ENCODE measurements at places on chromosomes 16 and 17. TPM values are rescaled to one million over a fixed set of nuclear protein-coding genes. Genes with fewer than 3 reads are reported as not detected.
A peak's percentile ranks its signal among the peaks of the same experiment; 100 is the strongest.

GRCh38 chr17:58398574-58399266 is 18.6 kb downstream of the RNF43 start:
- H3K4me1 ChIP-seq, result peaks cover 5% of the 10 kb centered on the region
- H3K27ac ChIP-seq, result no peak overlapping the region
- no peaks in the 10 kb centered on the region for H3K27me3 ChIP-seq
- no peak for DNase-seq

DNA sequence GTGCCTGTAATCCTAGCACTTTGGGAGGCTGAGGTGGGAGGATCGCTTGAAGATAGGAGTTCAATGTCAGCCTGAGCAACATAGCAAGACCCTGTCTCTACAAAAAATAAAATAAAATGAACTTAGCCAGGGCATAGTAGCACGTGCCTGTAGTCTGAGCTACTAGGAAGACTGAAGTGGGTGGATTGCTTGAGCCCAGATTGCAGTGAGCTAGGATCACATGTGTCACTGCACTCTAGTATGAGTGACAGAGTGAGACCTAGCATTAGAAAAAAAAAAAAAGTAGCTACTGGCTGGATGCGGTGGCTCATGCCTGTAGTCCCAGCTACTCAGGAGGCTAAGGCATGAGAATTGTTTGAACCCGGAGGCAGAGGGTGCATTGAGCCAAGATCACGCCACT is 6.0 kb downstream of the ADAP2 start:
- H3K36me3 ChIP-seq, result peaks cover 4% of the 10 kb centered on the region
- DNase-seq, result no peak
- H3K27me3 ChIP-seq, result peaks cover 42% of the 10 kb centered on the region

GRCh38 chr16:72111657-72112451 is 18.2 kb downstream of the DHX38 start:
- H3K27me3 ChIP-seq, result no peaks in the 10 kb centered on the region
- H3K4me3 ChIP-seq, result no peak overlapping the region
- peaks cover 7% of the 10 kb centered on the region for H3K36me3 ChIP-seq

- DNase-seq, result no peak
- peak overlapping the region; percentile 74 for H3K4me3 ChIP-seq
- peaks cover 39% of the 10 kb centered on the region for H3K4me1 ChIP-seq
These were observed 7.6 kb downstream of the RNF166 start for GRCh38 chr16:88698646-88699045.

DNA sequence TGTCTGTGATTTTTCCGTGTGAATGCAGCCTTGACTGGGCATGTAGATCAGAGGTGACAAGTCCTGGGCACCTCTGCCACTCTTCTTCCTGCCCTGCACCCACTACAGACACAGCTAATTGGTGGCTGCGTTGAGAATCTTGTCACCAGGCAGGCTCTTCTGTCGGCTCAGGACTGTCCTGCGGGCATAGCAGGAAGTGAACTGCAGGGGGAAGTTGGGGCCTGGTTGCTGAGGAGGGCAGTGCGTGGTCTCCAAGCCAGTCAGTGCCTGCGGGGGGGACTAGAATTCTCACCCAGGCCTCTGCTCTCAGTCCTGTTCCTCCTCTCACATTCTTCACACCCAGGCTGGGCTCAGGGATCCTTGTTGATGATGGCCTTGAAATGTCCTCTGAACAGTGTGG is 50.5 kb downstream of the JPH3 start:
- H3K4me3 ChIP-seq, result no peak overlapping the region
- H3K27me3 ChIP-seq, result peaks cover 20% of the 10 kb centered on the region

GRCh38 chr17:49696233-49696761 is 11.5 kb downstream of the SLC35B1 start:
- H3K4me1 ChIP-seq, result peaks cover 30% of the 10 kb centered on the region
- H3K4me3 ChIP-seq, result peak overlapping the region; percentile 62
- DNase-seq, result no peak
- H3K27me3 ChIP-seq, result no peaks in the 10 kb centered on the region
- H3K27ac ChIP-seq, result peak overlapping the region; percentile 84

DNA sequence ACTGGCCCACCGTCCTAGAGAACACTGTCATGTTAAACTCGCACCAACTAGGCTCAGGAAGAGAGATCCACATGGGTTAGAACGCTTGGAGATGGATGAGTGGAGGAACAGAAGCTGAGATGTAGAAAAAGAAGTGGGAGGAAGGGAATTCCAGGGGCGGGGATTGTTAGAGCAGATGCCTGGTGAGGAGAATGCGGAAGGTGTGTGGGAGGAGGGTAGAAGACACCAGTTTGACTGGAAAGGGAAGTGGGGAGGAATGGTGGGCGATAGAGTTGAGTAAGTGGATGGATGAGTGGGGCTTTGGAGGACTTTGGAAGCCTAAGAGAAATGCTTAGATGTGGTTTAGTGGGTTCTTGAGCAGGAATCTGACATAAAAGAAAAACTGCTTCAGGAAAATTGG is 37.4 kb downstream of the DHX38 start:
- peaks cover 10% of the 10 kb centered on the region for H3K27me3 ChIP-seq
- no peak overlapping the region for H3K27ac ChIP-seq
- peaks cover 2% of the 10 kb centered on the region for H3K36me3 ChIP-seq
- peaks cover 4% of the 10 kb centered on the region for H3K4me1 ChIP-seq
- DNase-seq, result no peak

GRCh38 chr17:31786796-31787481 is 72.1 kb downstream of the COPRS start:
- DNase-seq, result no peak
- H3K4me3 ChIP-seq, result no peak overlapping the region
- H3K36me3 ChIP-seq, result no peaks in the 10 kb centered on the region
- no peak overlapping the region for H3K27ac ChIP-seq

DNA sequence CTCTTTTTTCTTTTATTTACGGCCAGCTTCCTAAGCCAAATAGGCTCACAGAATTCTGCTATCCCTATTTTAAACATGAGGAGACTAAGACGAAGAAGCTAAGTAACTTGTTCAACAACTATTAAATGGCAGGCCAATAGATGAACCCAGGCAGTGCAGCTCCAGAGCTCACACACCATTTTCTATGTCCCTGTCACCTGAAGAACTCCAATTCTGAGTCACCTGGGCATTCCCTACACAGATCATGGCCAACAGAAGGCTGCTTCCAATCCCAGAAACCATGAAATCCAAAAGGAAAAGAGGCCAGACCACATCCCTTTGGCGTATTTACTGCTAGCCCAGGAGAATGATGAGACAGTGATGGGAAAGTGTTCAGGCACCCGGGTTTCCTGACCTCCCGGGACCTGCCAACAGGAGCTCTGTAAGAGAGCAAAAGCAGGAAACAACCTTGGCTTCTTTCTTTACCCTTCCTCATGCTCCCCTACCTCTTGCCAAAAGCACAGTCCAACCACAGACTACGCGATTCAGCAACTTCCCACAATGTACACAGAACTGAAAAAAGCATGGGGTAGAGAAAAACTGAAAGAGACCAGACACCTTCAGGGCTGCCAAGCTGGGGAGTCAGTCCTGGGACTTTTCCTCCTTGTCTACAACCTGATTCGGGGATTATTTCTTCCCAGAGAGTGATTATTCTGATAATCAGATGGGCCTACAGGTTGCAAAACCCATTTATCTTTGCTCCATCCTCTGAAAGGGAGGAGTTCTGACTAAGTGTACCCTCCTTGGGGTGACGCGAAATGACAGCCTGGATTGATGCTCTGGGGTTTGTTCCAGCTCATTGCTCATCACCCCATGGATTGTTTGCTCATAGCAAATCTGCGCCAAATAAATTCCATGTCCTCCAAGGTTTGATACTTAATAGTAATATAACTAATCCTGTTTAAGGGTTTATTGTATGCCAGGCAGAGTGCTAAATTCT is 47.8 kb upstream of the HAS3 start:
- no peak overlapping the region for H3K4me3 ChIP-seq
- no peak overlapping the region for H3K27ac ChIP-seq
- no peaks in the 10 kb centered on the region for H3K36me3 ChIP-seq
- no peak for DNase-seq
- peaks cover 6% of the 10 kb centered on the region for H3K4me1 ChIP-seq

GRCh38 chr16:78317564-78318240 is 218.2 kb downstream of the WWOX start:
- no peak overlapping the region for H3K4me3 ChIP-seq
- DNase-seq, result no peak
- peaks cover 6% of the 10 kb centered on the region for H3K36me3 ChIP-seq
- no peaks in the 10 kb centered on the region for H3K27me3 ChIP-seq
- peaks cover 2% of the 10 kb centered on the region for H3K4me1 ChIP-seq

DNA sequence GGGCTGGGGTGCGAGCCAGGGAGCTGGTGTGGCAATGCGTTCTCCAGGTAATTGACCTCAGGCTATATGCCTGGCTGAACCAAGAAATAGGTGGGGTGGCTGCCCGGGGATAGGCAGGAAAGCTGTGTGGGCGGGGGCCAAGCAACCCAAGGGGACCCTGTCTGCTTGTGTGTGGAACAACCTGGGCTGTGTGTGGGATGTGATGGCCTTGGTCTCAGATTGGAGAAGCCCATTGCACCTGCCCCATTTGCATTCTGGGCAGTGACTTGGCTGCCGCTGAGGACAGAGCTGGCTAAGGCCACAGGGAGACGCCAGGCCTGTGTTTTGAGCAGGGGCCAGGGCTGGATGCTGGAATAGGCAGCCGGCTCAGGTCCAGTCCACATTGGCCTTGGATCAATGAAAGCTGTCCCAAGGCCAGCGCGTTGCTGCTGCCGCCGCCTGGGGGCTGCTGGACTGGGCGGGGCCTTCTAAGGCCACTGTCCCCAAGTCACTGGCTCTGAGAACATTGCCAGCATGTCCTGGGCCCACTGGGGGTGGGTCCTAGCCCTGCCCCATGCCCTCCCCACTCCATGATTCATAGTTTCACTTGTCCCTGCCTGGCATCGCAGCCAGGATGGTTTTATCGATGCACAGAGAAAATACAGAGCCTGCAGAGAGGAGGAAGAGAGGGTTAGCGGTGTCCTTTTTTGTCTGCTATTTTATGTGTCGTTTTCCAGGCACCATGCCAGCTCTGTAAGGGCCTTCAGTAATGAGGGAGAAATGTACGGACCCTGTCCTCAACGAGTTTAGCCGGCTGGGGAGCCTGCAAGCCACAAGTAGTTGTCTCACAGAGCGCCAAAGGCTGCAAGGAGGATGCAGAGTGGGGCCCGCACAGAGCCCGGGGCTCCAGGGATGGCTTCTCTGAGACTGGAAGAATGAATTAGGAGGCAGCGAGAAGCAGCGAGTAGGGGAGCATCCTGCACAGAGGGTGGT is 43.9 kb downstream of the NKD1 start:
- DNase-seq, result no peak
- no peak overlapping the region for H3K4me3 ChIP-seq
- H3K36me3 ChIP-seq, result no peaks in the 10 kb centered on the region
- H3K27me3 ChIP-seq, result no peaks in the 10 kb centered on the region
- no peak overlapping the region for H3K27ac ChIP-seq
- peaks cover 10% of the 10 kb centered on the region for H3K4me1 ChIP-seq

GRCh38 chr17:44922136-44922535 is 6.8 kb upstream of the GFAP start:
- peaks cover 2% of the 10 kb centered on the region for H3K36me3 ChIP-seq
- H3K4me1 ChIP-seq, result no peaks in the 10 kb centered on the region
- no peak for DNase-seq
- no peak overlapping the region for H3K4me3 ChIP-seq
- peaks cover 29% of the 10 kb centered on the region for H3K27me3 ChIP-seq
- H3K27ac ChIP-seq, result no peak overlapping the region

GRCh38 chr17:49588726-49589576 is 13.3 kb downstream of the NXPH3 start:
- no peak for DNase-seq
- H3K4me3 ChIP-seq, result no peak overlapping the region
- no peaks in the 10 kb centered on the region for H3K27me3 ChIP-seq
- H3K36me3 ChIP-seq, result peaks cover 11% of the 10 kb centered on the region

- peaks cover 10% of the 10 kb centered on the region for H3K4me1 ChIP-seq
- H3K27me3 ChIP-seq, result no peaks in the 10 kb centered on the region
- H3K4me3 ChIP-seq, result no peak overlapping the region
- DNase-seq, result no peak
- H3K36me3 ChIP-seq, result peaks cover 10% of the 10 kb centered on the region
These were observed 324.5 kb downstream of the SNX29 start for GRCh38 chr16:12300945-12301500.

DNA sequence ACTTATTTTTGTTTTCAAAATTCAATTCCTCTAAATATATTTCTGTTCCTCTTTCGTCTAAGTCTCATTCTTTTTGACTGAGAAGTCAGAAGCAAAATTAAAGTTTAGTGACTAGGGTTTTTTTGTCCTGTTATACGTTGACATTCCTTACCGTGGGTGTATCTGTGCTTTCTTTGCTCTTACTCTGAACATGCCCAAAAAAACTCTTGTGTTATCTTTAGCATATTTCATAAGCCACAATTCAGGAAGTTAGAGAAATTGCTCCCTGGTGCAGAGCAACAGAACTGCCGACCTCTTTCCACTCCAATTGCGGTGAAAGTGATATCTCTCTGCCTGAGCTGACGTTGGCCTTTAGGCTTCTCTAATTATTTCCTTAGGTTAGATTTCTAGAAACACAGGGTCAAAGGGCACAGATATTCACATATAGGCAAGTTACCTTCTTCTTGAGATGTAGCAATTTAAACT is 65.7 kb downstream of the CENPV start:
- H3K27me3 ChIP-seq, result no peaks in the 10 kb centered on the region
- H3K4me1 ChIP-seq, result peaks cover 41% of the 10 kb centered on the region
- no peak for DNase-seq
- no peaks in the 10 kb centered on the region for H3K36me3 ChIP-seq
- H3K4me3 ChIP-seq, result peak overlapping the region; percentile 84

DNA sequence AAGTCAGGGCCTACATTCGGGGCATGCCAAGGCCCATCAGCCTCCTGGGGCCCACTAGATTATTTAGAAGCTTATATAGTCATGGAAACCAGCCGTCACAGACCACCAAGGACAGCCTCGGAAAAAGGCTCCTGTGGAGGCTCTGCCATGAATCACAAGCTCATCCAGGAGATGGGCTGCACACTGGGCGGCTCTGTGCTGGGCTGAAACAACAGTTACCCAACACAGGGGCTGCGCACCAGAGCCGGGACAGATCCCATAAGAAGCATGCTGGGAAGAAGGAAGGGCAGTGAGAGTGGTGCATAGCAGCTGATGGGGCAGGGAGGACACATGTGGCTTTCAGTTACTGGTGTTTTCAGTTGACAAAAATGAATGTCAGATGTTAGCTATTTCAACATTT is 67.7 kb upstream of the GSG1L start:
- no peak overlapping the region for H3K27ac ChIP-seq
- H3K36me3 ChIP-seq, result peaks cover 13% of the 10 kb centered on the region
- H3K27me3 ChIP-seq, result no peaks in the 10 kb centered on the region
- DNase-seq, result no peak
- H3K4me3 ChIP-seq, result no peak overlapping the region
- peaks cover 41% of the 10 kb centered on the region for H3K4me1 ChIP-seq

DNA sequence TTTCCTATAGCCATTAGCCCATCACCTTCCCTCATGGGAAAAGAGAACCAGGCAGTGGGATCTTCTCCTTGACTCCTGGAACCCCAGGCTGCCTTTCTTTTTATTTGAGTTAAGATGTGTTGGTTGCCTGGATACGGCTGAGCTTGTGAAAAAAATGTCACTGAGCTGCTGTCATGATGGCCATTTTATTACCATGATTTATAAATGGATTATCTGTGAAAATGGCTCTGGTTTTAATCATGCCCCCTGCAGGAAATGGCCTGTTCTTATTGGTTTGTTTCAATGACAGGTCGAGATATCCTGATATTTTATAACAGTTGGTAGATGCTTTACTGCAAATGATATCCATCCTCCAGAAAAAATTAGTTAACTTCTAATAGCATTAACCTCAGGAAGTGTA is 640.4 kb downstream of the CDH11 start:
- H3K4me3 ChIP-seq, result no peak overlapping the region
- no peak overlapping the region for H3K27ac ChIP-seq
- H3K27me3 ChIP-seq, result no peaks in the 10 kb centered on the region
- no peaks in the 10 kb centered on the region for H3K36me3 ChIP-seq
- no peaks in the 10 kb centered on the region for H3K4me1 ChIP-seq

PAFAH1B1 gene
- total RNA-seq, result 165 TPM

BIRC5 gene
- 0.44 TPM for total RNA-seq

CNEP1R1 gene
- total RNA-seq, result 32.8 TPM

CD300LD gene
- not detected for total RNA-seq

LPO gene
- total RNA-seq, result 0.44 TPM

CBX2 gene
- total RNA-seq, result 0.18 TPM

RPL19 gene
- 3,199 TPM for total RNA-seq

RHBDL1 gene
- 5.9 TPM for total RNA-seq

TMC5 gene
- 0.22 TPM for total RNA-seq

Data from T-helper 17 cell (primary cell).